Fibroblast of skin of right quadriceps (primary cell): ENCODE measurements at places on chromosomes 2 and 18.
A peak's percentile ranks its signal among the peaks of the same experiment; 100 is the strongest.

GRCh38 chr2:96427917-96428316, 77.2 kb downstream of the NEURL3 start:
- peak; percentile 80 for DNase-seq

DNA sequence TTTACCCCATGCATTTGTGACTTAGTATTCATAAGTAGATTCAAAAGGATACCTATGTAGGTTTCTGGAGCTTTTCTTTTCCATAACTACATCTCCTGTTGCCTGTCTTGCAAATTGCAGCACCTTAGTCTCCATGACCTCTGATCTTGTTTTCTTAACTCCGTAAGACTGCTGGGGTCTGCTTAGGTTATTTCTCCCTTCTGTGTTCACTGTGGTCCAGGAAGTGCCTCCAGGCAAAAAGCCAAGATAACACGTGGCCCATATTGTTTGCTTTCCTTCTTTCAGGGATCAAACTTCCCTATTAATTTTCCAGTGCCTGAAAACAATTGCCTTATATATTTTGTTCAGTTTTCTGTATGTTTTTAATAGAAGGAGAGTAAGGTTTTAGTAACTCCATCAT, 86.4 kb downstream of the GCA start:
- no peak for DNase-seq

- no peak for DNase-seq
Measured at GRCh38 chr2:45596761-45597160, 14.3 kb downstream of the SRBD1 start.

DNA sequence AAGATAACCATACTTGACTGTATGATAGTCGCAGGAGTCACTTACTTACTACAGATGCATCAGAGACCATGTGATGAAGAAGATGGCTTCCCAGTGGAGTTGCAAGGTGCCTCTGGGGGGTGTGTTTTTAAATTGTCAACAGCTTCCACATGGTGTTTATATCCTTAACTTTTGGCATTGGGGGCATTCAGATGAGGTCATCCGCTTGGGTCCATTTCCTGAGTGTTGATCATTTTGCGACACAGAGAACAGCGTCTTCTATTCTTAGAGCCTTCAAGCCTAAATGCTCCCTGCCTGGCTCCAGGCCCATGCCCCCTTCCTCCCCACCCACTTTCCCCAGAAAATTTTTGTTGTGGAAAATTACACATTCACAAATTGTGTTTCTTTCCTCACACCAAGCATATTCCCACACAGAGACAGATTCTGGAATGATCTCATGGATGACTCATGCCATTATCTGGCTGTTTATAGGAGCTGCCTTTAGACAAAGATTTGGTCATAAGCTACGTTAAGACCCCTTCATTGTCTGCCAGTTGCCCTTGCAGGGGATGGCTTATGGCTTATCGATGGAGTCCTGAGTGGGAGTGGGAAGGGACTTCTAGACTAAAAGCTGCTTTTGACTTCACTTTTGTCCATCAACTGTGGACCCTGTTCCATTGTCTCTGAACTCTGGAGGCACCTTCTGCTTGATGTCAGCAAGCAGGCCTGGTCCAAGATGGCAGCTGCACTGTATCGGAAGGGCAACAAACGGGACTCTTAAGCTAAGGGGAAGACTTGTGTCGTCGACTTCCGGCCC, 91.8 kb downstream of the CABLES1 start:
- DNase-seq = peak; percentile 83

- peak; percentile 80 for DNase-seq
Measured at GRCh38 chr18:54774423-54774822, 53.9 kb upstream of the RAB27B start.

GRCh38 chr2:37858400-37858711, 66.7 kb upstream of the RMDN2 start:
- DNase-seq = peak; percentile 94

DNA sequence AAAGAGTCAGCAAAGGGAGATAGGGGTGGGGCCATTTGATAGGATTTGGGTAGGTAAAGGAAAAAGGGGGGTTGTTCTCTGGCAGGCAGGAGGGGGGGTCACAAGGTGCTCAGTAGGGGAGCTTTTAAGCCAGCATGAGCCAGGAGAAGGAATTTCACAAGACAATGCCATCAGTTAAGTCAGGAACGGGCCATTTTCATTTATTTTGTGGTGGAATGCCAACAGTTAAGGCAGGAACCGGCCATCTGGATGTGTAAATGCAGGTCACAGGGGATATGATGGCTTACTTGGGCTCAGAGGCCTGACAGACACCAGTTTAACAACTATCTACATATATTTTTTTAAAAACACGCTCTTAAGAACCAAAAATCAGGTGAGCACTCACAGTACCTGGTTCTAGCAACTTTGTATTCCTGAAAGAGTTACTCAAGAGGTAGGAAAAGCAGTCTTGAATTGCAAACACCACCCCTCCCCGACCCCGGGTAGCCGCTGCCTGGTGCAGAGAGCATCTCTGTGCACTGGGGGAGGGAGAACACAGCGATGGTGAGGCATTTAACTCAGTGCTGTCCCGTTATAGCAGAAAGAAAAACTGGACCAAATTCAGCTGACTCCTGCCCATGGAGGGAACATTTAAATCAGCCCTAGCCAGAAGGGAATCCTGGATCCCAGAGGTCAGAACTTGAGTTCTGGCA, 414.5 kb upstream of the KLHL29 start:
- no peak for DNase-seq

DNA sequence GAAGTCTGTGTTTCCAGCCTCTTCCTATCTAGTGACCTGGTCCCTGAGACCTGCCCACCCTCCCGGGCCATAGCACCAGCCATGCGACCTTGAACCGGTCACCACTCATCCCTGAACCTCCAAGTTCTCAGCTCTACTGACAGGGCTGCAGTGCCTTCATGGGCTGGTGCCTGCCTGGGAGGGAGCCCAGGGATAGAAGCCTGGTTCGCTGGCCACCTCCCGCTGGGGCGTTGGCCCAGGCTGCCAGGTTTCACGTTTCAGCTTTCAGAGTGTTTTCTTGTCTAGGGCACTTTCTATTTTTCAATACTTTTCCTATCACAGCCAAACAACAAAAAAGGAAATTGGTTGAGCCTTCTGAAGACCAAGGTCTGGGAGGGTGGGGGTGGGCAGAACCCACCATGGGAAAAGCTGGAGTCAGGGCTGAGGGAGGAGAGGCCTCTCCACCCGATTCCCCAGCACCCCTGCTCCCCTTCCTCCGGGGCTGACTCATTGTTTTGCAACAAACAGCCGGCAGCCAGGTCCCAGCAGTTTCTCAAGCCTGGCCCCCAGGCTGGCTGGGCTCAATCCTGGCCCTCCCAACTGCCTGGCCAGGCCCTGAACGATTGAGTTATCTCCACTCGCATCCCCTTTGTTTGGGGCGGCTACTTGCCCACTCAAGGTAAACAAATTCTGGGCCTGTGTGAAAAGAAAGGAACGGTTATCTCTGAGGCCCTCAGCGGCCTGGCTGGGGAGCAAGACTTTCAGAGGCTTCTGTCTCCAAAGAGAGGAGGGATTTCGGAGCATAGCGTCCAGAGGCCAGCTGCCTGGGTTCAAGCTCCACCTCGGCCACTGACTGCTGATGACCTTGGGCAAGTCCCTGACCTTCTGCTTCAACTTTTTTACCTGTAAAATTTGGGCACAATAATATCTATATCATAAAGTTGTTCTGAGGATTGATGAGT, 47.5 kb downstream of the ZFP36L2 start:
- peak; percentile 87 for DNase-seq

- peak; percentile 53 for DNase-seq
Measured at GRCh38 chr2:46846536-46846935, 69.1 kb downstream of the MCFD2 start.

DNA sequence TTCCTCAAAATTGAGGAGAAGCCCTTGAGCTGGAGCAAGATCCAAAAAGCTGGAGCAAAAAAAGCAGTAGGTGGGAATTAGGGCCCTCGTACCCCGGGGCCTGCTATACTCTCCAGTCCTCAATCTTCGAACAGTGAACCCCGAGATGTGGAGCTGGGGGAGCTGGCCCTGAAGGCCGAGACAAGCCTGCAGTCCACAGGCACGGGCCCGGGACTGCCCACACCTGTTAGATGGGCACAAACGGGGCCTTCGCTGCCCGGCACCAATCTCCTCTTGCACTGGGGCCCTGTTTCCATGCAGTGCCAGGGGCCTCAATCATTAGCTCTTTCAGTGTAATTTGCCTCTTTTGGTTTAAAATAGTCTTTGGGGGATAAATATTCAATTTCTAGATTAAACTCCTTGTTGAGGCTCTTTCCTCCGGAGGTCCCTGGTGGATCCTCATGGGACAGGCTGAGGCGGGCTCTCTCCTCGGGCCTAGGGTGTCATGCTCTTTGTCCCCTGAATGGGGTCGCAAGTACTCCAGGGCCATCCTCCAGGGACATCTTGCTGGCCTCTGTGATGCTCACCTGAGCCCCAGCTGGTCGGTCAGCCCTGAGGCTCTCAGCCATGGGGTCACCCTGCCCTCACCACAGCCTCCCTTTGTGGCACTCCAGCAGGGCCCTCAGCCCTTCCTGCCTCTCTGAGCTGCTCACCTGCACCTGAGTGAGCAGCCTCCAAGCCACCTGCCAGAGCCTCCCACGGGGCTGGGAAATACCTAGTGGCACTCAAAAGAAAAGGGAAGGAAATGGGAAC, 223.6 kb downstream of the ALPK2 start:
- no peak for DNase-seq

- DNase-seq = peak; percentile 43
Measured at GRCh38 chr2:178397002-178397605, 53.9 kb downstream of the PRKRA start.

- DNase-seq = no peak
Measured at GRCh38 chr2:148646231-148646559, 1.6 kb downstream of the EPC2 start.
